Choroid plexus epithelial cell (primary cell): ENCODE measurements at places on chromosomes 2 and 18.

- DNase-seq, result peak; percentile 79
Observed at GRCh38 chr2:37827911-37828511, 97.1 kb upstream of the RMDN2 start.

DNA sequence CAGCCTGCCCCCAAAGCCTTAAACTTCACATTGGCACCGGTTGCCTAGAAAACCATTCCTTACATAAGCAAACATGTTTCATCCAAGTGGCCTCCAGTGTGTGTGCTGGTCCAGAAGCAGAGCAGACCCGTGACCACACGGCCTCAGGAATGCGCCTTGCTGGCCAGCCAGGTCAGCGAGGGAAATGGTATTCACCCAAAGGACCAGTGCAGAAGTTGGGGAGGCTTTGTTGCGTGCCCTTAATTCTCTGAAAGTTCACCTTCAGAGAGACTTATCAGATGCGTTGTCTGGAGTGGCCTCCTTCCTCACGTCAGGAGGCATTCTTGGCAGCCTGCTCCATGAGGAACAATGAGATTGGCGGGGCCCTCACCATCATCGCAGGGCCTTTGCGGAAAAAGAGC lies 25.9 kb downstream of the NRP2 start:
- DNase-seq, result peak; percentile 89

DNA sequence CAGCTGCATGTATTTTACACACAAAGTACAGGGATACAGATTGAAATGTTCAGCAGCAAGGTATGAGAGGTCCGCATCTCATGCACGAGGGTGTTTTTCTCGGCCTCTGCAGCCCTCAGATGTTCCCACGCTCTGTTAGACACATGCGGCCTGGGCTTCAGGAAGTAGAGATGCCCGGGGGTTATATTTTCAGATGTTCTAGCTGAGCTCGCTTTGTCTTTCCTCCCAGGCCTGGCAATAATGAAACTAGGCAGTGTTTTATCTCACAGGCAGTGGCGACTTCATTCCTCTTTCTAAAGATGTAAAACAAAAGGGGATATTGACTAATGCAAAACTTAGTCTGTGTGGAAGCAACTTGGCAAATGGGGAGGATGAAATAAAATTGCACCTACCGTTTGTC lies 190.7 kb downstream of the GBX2 start:
- DNase-seq, result no peak

DNA sequence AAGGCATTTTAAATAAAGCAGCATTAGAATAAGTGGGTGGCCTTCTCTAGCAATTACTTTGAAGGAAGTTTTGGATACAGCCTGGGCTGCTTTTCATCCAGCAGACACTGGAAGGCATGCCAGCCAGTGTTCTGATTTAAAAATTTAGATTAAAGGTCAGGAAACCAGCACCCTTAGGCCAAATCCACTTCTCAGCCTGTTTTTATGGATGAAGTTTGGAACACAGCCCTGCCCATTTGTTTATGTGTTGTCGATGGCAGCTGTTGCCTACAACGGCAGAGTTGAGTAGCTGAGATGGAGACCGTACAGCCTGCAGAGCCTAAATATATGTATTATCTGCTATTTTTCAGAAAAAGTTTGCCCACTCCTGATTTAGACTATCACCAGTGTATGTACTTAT lies 313.6 kb upstream of the ACVR2A start:
- DNase-seq, result no peak

- peak; percentile 7 for DNase-seq
Observed at GRCh38 chr2:165572151-165572550, 102.7 kb downstream of the CSRNP3 start.

GRCh38 chr18:2978208-2978607 lies 34.7 kb downstream of the LPIN2 start:
- DNase-seq, result peak; percentile 70

DNA sequence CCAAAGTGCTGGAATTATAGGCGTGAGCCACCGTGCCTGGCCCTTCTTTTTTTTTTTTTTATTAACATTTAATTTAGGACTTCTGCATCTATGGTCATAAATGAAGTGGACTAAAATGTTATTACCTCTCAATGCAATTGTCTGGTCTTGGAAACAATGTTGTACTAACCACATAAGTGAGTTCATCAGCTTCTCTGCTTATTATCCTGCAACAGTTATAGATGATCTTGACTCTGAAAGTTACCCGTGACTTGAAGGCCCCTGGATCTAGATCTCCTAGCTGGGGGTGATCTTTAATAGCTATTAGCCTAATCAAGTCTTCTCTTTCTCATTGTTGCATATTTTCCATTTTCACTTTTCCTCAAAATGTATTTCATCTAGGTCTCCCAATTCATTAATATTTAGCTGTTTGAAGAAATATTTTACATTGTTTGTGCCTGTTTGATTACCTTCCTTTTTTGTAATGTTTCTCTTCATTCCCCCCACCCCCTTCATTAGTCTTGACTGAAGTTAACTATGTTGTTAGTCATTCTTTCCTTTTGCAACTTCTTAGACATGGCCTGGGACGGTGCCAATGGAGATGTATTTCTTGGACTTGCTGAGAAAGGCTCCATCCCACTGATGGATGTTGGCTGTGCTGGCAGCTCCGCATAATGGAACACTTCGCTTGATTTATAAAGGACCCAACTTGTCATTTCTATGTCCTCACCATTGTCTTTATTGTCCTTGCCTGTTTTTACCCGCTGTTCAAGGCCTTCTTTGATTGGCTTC lies 141.6 kb upstream of the RIOK3 start:
- DNase-seq, result peak; percentile 97
